ENCODE measurements at places on chromosomes 7 and 10.
A peak's percentile ranks its signal among the peaks of the same experiment; 100 is the strongest.

- DNase-seq: no peak
Observed at GRCh38 chr10:33817605-33818004, 483.1 kb upstream of the NRP1 start.

- no peak for DNase-seq
Observed at GRCh38 chr7:130492523-130493274, 814 bp downstream of the MEST start.

- DNase-seq: no peak
Observed at GRCh38 chr7:76267894-76268183, 34.6 kb upstream of the HSPB1 start.

GRCh38 chr10:84296091-84296981 lies 32.1 kb upstream of the CCSER2 start:
- DNase-seq: no peak

GRCh38 chr10:366186-366585 lies 230.9 kb downstream of the ZMYND11 start:
- no peak for DNase-seq

- DNase-seq: no peak
Observed at GRCh38 chr7:81736091-81736490, 33.8 kb downstream of the HGF start.

DNA sequence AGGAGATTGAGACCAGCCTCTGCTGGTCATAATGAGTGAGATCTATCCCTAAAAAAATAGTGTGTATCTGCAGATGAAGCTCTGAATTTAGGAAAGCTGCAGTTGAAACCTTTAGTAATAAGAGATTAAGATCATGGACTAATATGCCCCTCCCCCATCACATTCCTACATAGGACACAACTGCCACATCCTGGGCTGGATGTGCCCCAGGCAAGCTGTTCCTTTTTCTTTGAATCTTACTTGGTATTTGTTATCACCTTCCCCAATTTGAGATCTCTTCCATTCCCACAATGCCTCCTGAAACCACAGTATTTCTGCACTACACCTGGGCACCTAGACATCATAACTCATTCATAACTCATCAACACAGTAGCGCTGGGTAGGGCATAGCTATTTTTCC lies 74.1 kb downstream of the DOCK1 start:
- no peak for DNase-seq

DNA sequence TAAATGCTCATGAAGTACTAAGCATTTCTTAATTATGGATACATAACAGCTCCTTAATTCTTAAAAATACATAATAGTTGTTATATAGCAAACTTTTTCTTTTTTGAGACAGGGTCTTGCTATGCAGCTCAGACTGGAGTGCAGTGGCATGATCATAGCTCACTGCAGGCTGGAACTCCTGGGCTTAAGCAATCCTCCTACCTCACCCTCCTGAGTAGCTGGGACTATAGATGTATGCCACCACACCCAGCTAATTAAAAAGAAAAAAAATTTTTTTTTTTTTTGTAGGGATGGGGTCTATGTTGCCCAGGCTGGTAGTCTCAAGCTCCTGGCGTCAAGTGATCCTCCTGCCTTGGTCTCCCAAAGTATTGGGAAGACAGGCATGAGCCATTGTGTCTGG lies 30.9 kb downstream of the IRF5 start:
- no peak for DNase-seq

DNA sequence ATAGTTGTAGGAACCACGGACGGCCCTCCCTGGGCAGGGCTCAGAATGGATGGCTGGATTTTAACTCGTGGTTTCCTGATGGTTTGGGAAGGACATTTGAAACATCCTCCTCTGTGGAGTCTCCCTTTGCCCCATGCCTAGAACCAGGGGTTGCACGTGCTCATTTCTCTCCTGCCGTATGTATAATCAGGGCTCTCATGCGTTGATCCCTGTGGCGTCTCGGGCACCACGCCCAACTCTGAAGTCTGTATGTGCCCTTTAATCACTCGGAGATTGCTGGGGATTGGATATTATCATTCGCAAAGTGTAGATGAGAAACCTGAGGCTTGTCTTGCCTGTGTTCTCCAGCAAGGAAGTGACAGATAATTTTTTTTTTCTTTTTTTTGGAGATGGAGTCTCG lies 257.1 kb downstream of the CAMK1D start:
- no peak for DNase-seq

DNA sequence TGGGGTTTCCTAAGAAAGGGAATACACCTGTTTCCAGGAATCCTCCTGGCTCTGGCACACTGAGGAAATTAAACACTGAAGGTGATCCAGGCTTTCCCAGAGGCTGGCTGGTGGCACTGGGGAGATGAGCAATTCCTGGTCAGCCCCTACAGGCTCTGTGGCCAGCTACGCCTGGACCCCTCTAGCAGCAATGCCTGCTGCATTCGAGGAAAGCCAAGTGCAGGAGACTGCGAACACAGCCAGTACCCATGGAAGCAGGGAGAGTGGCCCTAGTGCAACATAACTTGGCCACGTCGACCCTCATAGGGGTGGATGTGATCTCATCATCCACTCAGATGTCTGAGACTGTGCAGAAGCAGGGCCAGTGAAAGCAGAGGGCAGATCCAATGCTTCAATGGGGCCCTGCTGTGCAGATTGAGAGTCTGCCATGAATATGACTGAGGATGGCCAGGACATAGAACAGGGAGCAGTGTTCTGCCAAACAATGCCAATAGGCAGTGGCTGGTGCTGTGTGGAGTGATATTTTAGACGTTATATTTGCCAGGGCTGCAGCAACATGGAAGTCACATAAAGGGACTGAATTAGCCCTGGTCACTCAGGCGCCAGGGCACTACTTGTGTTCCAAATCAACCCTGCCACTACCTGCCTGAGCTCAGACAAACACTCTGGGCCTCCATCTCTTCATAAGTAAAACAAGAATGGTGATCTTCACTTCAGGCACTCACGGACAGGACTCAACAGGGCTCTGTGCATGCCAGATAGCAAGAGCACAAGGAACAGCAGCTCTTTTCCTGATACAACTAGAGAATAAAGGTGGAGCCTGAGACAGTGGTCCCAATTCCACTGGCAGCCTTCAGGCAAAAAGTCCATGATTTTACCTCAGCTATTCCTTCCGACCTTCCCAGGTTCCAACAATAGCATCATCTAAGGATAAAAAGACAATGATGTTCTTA lies 2.4 kb downstream of the ZNF488 start:
- no peak for DNase-seq

DNA sequence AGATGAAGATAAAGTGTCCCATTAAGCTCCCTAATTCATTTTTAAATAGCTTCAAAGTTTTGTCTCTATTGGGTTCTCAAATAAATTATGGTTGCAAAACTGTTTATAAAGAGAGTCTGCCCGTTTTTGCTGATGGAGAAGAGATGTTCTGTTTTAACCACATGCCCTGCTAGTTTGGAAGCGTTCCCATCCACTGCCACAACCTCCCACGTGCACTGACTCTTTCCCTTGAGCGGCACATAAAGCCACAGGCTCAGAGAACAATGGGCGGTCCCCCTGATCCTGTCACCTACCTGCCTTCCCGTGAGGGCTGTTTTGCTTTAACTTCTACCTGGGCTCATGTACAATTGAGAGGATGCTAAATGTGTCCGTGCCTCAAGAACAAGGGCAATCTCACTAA lies 65.5 kb downstream of the CPVL start:
- DNase-seq: no peak

DNA sequence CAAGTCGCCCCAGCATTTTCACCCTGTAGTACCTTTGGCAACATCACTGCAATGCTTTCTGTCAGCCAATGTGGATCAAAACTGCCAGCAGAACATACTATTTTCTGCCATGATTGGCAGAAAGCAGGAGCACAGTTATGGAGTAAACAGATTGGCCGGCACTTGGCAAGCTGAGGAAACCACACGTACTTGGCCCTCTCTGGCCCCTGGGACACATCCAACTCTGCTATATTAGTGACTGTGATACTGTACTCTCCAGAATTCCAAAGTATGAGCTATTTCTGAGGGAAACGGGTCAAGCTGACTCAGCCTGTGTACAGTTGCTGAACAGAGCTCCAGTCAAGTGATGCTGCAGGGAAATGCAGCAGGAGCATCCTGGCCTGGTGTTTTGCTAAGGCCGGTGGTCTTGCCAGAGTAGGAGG lies 39.8 kb upstream of the LANCL2 start:
- peak; percentile 85 for DNase-seq

- no peak for DNase-seq
Observed at GRCh38 chr10:80648106-80648505, 110.4 kb downstream of the SH2D4B start.

GRCh38 chr7:107666790-107667189 lies 6.2 kb downstream of the SLC26A4 start:
- no peak for DNase-seq

DNA sequence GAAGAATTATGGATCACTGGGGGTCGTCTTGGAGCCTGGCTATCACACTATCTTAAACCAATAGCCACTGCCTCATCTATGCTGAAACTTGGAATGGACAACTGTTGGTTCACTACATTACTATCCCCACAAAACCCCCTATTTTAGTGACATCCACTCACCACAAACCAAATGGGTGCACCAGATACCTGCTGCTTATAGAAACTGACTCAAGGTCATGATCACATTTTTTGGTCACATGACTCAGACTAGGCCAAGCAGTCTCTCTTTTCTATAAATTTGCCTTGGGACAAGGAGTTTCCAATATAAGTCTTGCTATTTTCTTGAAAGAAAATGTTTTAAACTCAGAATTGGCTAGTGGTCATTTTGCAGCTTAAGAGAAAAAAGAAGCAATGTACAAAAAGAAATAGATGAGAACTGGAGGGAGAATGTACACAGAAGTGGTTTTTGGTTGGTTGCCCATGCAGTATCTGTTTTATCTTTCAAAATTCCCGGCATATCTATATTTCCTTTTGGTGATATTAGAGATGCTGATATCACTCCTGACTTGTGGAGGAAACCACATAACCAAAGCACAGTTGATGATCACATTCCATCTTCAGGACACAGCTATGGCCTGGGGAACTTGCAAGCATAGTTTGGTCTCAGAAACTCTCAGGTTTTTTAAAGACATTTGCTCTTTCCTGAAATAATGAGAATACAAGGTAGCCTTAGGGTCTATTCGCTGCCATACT lies 85.2 kb upstream of the CACNA2D1 start:
- no peak for DNase-seq

GRCh38 chr7:114343949-114344708 lies 70.5 kb upstream of the FOXP2 start:
- DNase-seq: no peak

- no peak for DNase-seq
Observed at GRCh38 chr7:77537136-77537777, at the start of gene PTPN12. Gene PTPN12, plus strand, starts transcription at chr7:77537295. Its CDS starts 252 bp downstream, at chr7:77537547.

- DNase-seq: no peak
Observed at GRCh38 chr10:48535416-48536155, 69.3 kb downstream of the ARHGAP22 start.

GRCh38 chr7:37311355-37311754 lies 137.3 kb downstream of the ELMO1 start:
- DNase-seq: peak; percentile 53

GRCh38 chr7:36644625-36645422 lies 79.5 kb downstream of the AOAH start:
- no peak for DNase-seq

GRCh38 chr10:80497187-80498077 lies 40.3 kb upstream of the SH2D4B start:
- peak; percentile 62 for DNase-seq

- DNase-seq: no peak
Observed at GRCh38 chr10:69345890-69346474, 67.7 kb downstream of the HK1 start.

DNA sequence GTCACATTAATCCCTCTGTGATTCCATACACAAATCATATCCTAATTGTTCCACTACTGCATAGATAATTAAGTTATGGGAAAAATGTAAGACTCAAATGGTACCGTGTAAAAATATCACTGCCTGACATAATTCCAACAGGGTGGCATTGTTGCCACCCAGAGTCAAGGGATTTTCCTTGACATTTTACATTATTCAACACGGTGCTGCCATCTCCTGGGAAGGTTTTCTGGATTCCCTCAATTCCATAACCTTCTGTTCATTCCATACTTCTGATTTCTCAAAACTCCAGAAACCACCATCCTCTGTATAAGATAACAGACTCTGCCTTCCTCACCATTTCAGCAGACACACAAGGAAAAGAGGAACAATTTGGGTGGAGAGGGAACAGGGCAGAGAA lies 495.9 kb downstream of the XPNPEP1 start:
- DNase-seq: no peak

DNA sequence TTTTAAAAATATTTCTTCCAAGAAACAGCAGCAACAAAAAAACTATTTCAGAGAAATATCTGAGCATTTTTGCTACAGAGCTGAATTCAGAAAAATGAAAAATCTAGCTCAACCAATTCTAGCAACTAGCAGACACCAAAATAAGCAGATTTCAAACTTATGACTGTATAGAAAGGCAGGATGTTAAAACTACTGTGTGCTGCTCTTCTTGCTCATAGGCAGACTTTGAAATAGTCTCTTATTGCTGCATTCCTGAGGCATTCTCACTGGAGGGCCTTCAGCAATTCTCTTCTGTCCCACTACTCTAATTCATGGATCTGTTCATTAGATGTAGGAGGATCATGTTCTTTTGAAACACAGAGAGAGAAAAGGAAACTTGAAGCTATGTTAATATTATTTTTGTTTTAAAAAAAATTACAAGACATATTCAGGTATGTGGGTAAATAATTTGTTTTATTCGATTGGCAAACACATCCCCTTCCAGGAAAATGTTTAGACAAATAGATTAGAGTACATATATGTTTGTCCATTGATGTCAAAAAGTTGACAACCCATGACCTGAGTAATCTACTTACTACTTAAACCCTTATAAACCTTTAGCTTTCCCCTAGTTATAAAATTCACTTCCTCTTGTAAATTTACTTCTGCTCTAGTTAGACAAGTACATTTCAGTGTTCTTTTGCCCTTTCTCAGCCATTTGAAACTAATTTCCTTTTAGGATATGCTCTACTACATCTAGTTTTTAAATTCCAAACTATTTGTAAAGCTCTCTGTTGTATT lies 428.2 kb upstream of the POT1 start:
- DNase-seq: no peak

DNA sequence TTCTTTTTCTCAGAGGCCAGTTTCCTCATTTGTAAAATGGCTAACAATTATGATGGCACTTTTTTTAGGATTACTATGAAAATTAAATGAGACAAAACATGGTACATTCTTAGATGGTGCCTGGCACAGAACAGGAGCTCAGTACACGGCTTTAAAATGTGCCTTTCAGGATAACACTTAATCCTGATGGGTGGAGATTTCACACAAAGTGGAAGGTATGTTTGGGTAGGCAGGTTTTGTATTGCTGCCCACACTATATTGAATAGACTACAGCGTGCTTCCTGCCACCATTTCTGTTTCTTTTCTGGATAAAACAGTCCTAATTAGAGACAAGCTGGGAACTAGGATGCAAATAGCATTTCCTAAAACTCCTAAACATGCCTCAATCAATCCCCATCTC lies 22.0 kb upstream of the IMPDH1 start:
- no peak for DNase-seq
